Mesothelial cell of epicardium (in vitro differentiated cells): ENCODE measurements at places on chromosomes 1 and 21. TPM values are rescaled to one million over a fixed set of nuclear protein-coding genes. Genes with fewer than 3 reads are reported as not detected.
A peak's percentile ranks its signal among the peaks of the same experiment; 100 is the strongest.

The BRINP3 gene
- total RNA-seq, result 0.09 to 0.25 TPM (median 0.22 TPM) in 3 replicates

The MYOG gene
- total RNA-seq, result not detected in 3 replicates

The MROH9 gene
- total RNA-seq, result not detected in 3 replicates

The FCGR2B gene
- not detected in 3 replicates for total RNA-seq

The PPIAL4G gene
- 0.13 TPM in 1 of 3 replicates, not detected in the others for total RNA-seq

The ADGRL4 gene
- total RNA-seq, result 0.07 TPM in 1 of 3 replicates, not detected in the others

The FCER1G gene
- 0.40 to 1.8 TPM (median 1.3 TPM) in 3 replicates for total RNA-seq

The PTPRC gene
- not detected in 3 replicates for total RNA-seq

DNA sequence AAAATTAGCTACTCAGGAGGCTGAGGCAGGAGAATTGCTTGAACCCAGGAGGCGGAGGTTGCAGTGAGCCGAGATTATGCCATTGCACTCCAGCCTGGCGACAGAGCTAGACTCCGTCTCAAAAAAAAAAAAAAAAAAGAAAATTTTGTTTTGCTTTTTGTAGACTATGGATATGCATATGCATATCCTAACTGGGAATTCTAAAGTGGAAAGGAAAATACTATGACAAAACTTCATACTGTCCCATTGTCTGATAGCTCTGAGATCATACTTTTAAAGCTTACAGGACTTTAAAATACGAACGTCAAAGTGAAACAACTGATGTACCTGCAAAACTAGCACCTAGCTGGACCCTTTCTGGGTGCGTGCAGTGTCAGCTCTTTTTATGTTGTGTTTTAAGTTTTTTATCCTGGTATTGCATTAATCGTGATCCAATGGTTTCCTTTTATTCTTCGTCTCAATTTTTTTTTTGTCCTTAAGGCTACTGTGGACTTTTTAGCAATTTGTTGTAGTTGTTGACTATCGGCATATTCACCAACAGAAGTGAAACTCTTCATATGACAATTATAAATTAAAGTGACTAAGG is 19.2 kb downstream of the SPRTN start:
- peaks cover 6% of the 10 kb centered on the region for H3K4me1 ChIP-seq
- peaks cover 21% of the 10 kb centered on the region for H3K36me3 ChIP-seq
- DNase-seq, result no peak
- H3K27me3 ChIP-seq, result no peaks in the 10 kb centered on the region
- no peak overlapping the region for H3K4me3 ChIP-seq

- no peaks in the 10 kb centered on the region for H3K36me3 ChIP-seq
- no peak overlapping the region for H3K27ac ChIP-seq
- H3K4me3 ChIP-seq, result no peak overlapping the region
- H3K27me3 ChIP-seq, result peaks cover 50% of the 10 kb centered on the region
These were observed 167.5 kb downstream of the ATG4C start for GRCh38 chr1:62951428-62951827.

DNA sequence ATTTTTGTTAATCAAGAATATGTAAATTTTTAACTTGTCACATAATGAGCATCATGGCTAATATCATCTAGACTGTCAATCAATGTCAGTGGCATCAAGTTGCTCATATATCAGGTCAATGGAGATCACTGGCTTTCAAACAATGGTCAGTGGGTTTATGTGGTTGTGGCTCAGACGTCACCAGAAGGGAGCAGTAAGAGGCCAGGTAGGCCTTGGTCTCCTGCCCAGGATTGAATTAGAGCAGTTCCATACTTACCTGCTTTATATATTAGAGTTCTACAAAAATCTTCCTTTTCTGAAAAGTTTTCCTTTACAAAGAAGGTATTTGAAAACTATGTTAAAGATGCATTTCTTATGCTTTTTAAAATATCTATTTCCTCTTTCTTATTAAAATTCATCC is 206.3 kb upstream of the B3GALT2 start:
- H3K36me3 ChIP-seq, result peaks cover 14% of the 10 kb centered on the region
- peaks cover 11% of the 10 kb centered on the region for H3K4me1 ChIP-seq
- H3K27ac ChIP-seq, result no peak overlapping the region
- no peak for DNase-seq
- H3K4me3 ChIP-seq, result no peak overlapping the region

GRCh38 chr1:153253693-153254092 is 5.8 kb upstream of the LORICRIN start:
- H3K27ac ChIP-seq, result no peak overlapping the region
- peaks cover 73% of the 10 kb centered on the region for H3K27me3 ChIP-seq
- H3K36me3 ChIP-seq, result no peaks in the 10 kb centered on the region
- H3K4me3 ChIP-seq, result no peak overlapping the region

DNA sequence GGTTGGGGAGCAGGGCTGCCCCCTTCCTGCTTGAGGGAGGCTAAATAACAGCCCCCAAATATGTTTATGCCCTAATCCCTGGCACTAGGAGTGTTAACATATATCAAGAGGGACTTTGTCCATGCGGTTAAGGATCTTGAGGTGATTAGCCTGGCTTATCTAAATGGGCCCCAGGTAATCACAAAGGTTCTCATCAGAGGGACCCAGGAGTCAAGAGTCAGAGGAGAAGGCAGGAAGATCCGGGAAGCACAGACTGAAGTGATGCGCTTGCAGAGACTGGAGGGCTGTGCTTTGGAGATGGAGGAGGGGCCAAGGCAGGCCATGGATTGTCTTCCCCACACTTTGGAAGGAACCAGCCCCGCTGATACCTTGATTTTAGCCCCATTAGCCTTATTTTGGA is 86.4 kb downstream of the IER5 start:
- peaks cover 21% of the 10 kb centered on the region for H3K4me1 ChIP-seq
- H3K27me3 ChIP-seq, result no peaks in the 10 kb centered on the region
- no peak for DNase-seq

GRCh38 chr1:146021050-146021445 is 487 bp downstream of the HJV start:
- H3K27me3 ChIP-seq, result peaks cover 84% of the 10 kb centered on the region
- H3K4me3 ChIP-seq, result no peak overlapping the region
- H3K36me3 ChIP-seq, result no peaks in the 10 kb centered on the region
- no peak overlapping the region for H3K27ac ChIP-seq
- no peak for DNase-seq

- no peak for DNase-seq
- no peaks in the 10 kb centered on the region for H3K4me1 ChIP-seq
- H3K27me3 ChIP-seq, result no peaks in the 10 kb centered on the region
- H3K36me3 ChIP-seq, result no peaks in the 10 kb centered on the region
These were observed 36.7 kb upstream of the MAGI3 start for GRCh38 chr1:113353580-113353979.

DNA sequence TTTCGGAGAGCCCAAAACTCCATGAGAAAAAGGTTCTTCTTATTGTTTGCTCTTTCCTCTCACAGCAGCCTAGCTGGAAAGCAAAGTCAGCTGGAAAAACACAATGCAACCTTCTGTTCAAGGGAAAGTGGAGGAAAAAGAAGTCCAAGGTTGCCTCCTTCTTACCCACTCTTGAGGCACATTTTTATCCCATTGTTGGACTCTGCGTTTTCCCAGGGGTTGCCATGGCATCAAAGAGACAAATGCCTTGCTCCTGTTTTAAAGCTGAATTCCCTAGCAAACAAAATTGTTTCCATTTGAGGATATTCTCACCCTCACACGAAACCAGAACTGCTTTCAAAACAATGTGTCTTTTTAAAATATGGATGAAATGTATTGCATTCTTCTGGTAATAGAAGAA is 45.1 kb upstream of the PALMD start:
- no peaks in the 10 kb centered on the region for H3K27me3 ChIP-seq
- no peaks in the 10 kb centered on the region for H3K36me3 ChIP-seq
- no peak overlapping the region for H3K4me3 ChIP-seq
- no peaks in the 10 kb centered on the region for H3K4me1 ChIP-seq
- DNase-seq, result no peak

DNA sequence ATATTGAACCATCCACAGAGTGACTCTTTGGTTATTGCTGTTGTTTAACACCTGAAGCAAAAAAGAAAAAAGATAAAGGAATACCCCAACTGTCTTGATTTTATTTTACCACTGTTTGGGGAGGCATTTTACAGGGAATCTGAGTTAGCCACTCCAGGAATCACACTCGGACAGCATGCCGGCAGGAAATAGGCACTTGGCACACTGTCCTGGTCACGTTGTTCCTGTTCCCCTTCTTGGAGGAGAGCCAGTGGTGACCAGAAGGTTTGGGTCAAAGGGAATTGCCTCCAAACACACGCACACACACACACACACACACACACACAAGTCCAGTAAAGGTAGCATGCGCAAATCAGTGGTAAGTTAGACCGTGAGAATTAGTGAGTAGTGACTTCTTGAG is 13.8 kb downstream of the RGS4 start:
- no peak overlapping the region for H3K4me3 ChIP-seq
- DNase-seq, result no peak
- no peak overlapping the region for H3K27ac ChIP-seq
- H3K27me3 ChIP-seq, result no peaks in the 10 kb centered on the region
- peaks cover 4% of the 10 kb centered on the region for H3K4me1 ChIP-seq

DNA sequence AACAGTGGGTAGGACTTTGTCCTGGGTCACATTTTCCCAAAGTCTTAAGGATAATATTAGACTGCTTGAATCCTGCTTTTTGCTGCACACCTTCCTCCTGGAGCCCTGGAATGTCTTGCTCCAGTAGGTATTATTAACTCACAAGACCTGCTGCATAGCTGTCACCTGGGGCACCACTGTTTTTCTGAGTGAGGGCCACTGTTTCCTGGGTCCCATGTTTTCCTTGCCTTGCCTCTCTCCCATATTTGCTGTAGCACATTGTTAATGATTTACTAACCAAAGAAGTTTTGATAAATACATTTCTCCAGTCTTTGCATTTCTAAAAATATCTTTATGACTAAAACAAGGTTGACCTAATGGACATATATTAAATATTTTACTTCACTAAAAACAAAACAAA is 22.5 kb upstream of the FCAMR start:
- no peaks in the 10 kb centered on the region for H3K36me3 ChIP-seq
- no peak overlapping the region for H3K4me3 ChIP-seq
- no peak overlapping the region for H3K27ac ChIP-seq
- DNase-seq, result no peak

- peaks cover 18% of the 10 kb centered on the region for H3K4me1 ChIP-seq
- peaks cover 13% of the 10 kb centered on the region for H3K27me3 ChIP-seq
- H3K4me3 ChIP-seq, result no peak overlapping the region
- DNase-seq, result no peak
- H3K27ac ChIP-seq, result no peak overlapping the region
These were observed 75.0 kb upstream of the WNT4 start for GRCh38 chr1:22217811-22218460.

- H3K27ac ChIP-seq, result peak overlapping the region; percentile 65
- H3K4me1 ChIP-seq, result peaks cover 9% of the 10 kb centered on the region
- no peak overlapping the region for H3K4me3 ChIP-seq
- no peak for DNase-seq
- no peaks in the 10 kb centered on the region for H3K27me3 ChIP-seq
- H3K36me3 ChIP-seq, result no peaks in the 10 kb centered on the region
These were observed 33.9 kb upstream of the PUM1 start for GRCh38 chr1:31099293-31100032.

- H3K27ac ChIP-seq, result peak overlapping the region; percentile 80
- no peak for DNase-seq
- H3K4me3 ChIP-seq, result no peak overlapping the region
- peaks cover 3% of the 10 kb centered on the region for H3K4me1 ChIP-seq
- H3K36me3 ChIP-seq, result peaks cover 25% of the 10 kb centered on the region
These were observed 57.0 kb downstream of the GPR161 start for GRCh38 chr1:168079761-168080160.

GRCh38 chr21:45535341-45536081 is 6.7 kb downstream of the SLC19A1 start:
- H3K27me3 ChIP-seq, result no peaks in the 10 kb centered on the region
- H3K27ac ChIP-seq, result no peak overlapping the region
- peaks cover 14% of the 10 kb centered on the region for H3K4me1 ChIP-seq
- no peak overlapping the region for H3K4me3 ChIP-seq
- peak; percentile 10 for DNase-seq
- peaks cover 8% of the 10 kb centered on the region for H3K36me3 ChIP-seq

DNA sequence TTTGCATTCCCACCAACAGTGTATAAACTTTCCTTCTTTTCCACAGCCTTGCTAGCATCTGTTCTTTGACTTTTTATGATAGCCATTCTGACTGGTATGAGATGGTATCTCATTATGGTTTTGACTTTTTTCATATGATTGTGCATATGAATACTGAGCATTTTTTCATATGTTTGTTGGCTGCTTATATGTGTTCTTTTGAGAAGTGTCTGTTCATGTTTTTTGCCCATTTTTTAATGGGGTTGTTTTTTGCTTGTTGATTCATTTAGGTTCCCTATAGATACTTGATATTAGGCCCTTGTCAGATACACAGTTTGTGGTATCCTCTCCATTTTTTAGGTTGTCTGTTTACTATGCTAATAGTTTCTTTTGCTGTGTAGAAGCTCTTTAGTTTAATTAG is 185.8 kb upstream of the SPAG17 start:
- H3K27ac ChIP-seq, result no peak overlapping the region
- no peaks in the 10 kb centered on the region for H3K27me3 ChIP-seq
- no peak overlapping the region for H3K4me3 ChIP-seq
- peaks cover 2% of the 10 kb centered on the region for H3K36me3 ChIP-seq
- H3K4me1 ChIP-seq, result no peaks in the 10 kb centered on the region

GRCh38 chr1:1171161-1171545 is 2.5 kb upstream of the TTLL10 start:
- no peak overlapping the region for H3K4me3 ChIP-seq
- peaks cover 30% of the 10 kb centered on the region for H3K27me3 ChIP-seq
- no peak for DNase-seq
- H3K4me1 ChIP-seq, result peaks cover 7% of the 10 kb centered on the region
- H3K36me3 ChIP-seq, result no peaks in the 10 kb centered on the region

- no peaks in the 10 kb centered on the region for H3K36me3 ChIP-seq
- DNase-seq, result no peak
- no peak overlapping the region for H3K27ac ChIP-seq
- no peak overlapping the region for H3K4me3 ChIP-seq
- peaks cover 16% of the 10 kb centered on the region for H3K4me1 ChIP-seq
These were observed 118.3 kb downstream of the NOS1AP start for GRCh38 chr1:162187687-162188276.

GRCh38 chr1:65558215-65558614 is 137.7 kb downstream of the LEPR start:
- no peaks in the 10 kb centered on the region for H3K36me3 ChIP-seq
- H3K4me3 ChIP-seq, result no peak overlapping the region
- H3K27me3 ChIP-seq, result no peaks in the 10 kb centered on the region
- no peak for DNase-seq
- no peak overlapping the region for H3K27ac ChIP-seq

GRCh38 chr1:212691561-212692071 is 8.0 kb downstream of the BATF3 start:
- peaks cover 42% of the 10 kb centered on the region for H3K27me3 ChIP-seq
- H3K4me3 ChIP-seq, result no peak overlapping the region
- no peak overlapping the region for H3K27ac ChIP-seq
- DNase-seq, result no peak
- no peaks in the 10 kb centered on the region for H3K4me1 ChIP-seq
- H3K36me3 ChIP-seq, result no peaks in the 10 kb centered on the region

GRCh38 chr1:245805532-245805931 is 650.7 kb downstream of the KIF26B start:
- DNase-seq, result no peak
- H3K4me1 ChIP-seq, result peaks cover 15% of the 10 kb centered on the region
- no peaks in the 10 kb centered on the region for H3K27me3 ChIP-seq

DNA sequence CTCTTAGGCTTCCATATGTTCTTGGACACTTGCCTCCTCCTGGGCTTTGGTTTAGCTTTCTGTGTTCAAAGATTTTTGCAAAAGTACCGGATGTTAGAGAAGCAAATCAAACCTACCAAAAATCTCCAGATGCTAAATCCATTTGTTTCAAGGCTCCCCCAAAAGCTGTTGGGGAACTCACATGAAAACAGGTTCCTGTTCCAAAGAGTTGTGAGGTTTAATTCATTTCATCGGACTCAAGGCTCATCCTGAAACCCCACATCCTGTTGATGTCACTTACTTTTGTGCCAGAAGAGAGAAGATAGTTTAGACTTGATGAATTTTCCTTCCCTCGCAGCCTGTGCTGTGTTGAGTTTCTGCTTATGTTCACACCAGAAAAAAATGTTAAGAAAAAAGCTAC is 41.7 kb upstream of the RXRG start:
- DNase-seq, result no peak
- no peak overlapping the region for H3K27ac ChIP-seq
- peaks cover 4% of the 10 kb centered on the region for H3K4me1 ChIP-seq
- H3K36me3 ChIP-seq, result no peaks in the 10 kb centered on the region
- no peaks in the 10 kb centered on the region for H3K27me3 ChIP-seq
- H3K4me3 ChIP-seq, result no peak overlapping the region
